NCI-H1436 treated with DMSO at 0.1 percent for 48 hours (cell line): ENCODE measurements at places on chromosomes 16 and 17.

DNA sequence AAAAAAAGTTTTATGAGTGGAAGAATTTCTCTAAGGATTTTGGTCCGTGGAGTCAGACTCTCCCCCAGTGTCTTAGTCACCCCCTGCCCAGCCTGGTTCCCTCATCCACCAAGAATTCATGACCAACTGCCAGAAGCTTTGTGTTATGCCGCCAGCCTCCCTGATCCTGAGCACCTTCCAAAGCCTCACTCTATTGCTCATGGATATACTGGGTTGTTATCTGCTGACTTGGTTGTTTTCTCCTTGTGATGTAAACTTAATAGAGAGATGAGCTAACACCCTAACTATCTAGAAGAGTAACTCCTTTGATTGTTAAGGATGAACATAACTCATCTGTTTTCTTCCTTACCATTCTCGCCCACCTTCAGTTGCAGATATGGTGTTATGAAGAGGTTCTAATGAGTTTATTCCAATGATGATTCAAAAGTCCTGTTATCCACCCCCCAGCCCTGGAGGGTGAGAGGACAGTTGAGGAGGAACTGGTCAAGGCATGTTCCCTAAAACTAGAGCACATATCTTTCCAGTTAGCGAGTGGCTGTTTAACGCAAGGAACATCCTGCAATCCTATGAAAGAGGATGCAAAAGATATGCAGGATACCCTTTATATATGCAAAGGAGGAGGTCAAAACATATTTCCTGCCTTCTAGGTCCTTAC, 1.5 kb upstream of the PSMD3 start:
- no peak for DNase-seq

- DNase-seq, result no peak
These were observed 114.0 kb downstream of the FTO start for GRCh38 chr16:53817812-53818550.

DNA sequence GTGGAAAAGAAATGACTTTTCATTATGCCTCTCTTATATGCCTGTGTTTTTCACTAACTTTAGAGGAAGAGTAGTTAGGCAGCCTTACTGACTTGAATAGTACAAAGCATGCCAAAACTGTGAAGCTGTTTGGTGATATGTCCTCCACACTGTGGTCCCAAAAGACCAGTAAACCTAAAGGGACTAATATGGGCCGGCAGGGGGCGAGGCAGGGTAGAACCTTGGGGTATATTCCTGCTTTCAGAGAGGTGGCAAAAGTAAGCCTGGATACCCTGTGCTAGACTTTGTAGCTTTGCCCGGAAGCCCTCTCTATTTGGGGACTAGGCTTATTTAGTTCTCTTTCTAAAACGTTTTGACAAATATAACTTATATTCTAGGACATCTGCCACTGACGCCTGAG, 36.5 kb upstream of the VWA3A start:
- DNase-seq, result no peak

GRCh38 chr16:83674931-83675535, 132.7 kb upstream of the HSBP1 start:
- no peak for DNase-seq

DNA sequence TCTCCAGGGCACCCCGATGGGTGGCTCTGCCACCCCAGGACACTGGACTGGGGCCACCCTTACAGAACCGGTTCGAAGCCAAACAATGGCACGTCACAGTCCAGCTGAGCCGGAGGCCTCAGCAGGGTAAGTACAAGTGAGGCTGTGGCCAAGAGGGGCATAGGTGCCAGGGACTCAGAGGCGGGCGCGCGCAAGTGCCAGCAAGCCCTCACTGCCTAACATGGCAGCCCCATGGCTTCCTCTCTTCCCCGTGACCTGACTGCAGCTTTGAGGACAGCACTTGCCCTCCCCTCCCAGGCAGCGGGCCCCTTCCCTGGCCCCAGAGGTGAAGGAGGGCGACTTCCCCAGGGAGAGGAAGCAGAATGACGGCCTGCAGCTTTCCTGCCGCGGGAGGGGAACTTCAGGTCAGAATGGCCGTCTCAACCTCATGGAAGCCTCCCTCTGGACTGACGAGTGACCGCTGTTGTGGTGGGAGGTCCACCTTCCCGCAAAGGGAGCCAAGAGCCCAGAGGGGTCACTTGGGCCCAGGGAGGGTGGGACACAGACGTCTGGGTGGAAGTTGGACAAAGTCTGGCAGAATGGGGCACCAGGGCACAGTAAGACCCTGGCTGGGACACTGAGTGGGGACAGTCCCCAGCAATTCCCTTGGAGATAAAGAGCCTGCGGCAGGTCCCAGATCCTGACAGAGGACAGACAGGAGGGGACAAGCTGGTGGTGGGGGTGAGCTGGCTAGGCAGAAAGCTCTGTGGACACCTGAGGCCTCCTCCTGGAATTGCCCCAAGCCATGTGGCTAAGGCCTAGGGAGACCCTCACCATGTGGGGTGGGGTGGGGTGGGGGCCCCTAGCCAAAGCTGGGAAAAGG, 52.1 kb upstream of the TOB1 start:
- no peak for DNase-seq

DNA sequence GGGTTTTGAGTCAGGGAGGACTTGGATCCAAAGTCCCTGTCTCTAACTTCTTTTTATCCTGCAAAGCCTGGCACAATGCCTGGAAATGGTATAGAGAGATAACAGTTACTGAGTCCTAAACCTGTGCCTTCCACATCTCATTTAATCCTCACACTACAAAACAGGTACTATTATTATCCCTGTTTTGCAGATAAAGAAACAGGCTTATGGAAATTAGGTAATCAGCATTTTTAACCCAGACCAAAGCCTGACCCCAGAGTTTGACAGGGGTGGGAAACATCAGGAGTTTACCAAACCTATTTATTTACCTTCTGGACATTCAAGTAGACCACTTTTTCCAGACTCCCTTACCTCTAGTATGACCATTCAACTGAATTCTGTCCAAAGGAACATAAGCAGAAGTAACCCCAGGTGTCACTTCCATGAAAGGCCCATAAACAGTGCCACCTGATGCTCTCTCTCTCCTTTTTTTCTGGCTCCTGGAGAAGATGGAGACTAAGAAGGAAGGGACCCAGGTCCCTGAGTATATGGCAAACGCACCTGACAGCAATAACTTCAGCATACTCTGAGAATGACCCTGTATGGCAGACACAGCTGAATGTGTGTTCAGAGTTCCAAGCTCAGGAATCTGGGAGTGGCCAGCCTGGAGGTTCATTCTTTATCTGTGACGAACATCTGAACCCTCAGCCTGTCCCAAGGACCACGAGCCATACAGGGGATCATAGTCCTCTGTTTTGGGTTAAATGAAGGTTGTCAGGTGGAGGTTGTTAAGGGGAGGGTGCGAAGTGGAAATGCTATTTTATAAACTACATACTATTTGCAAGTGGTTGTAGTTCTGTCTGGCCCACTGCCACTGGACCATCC, 62.7 kb downstream of the HLF start:
- no peak for DNase-seq

- no peak for DNase-seq
These were observed 37.0 kb upstream of the CDH1 start for GRCh38 chr16:68700120-68700519.

- DNase-seq, result no peak
These were observed 11.3 kb downstream of the CDK3 start for GRCh38 chr17:76011951-76012350.

GRCh38 chr16:19137201-19138128, 23.7 kb downstream of the ITPRIPL2 start:
- DNase-seq, result no peak
